ENCODE measurements at places on chromosomes 6 and 20.

DNA sequence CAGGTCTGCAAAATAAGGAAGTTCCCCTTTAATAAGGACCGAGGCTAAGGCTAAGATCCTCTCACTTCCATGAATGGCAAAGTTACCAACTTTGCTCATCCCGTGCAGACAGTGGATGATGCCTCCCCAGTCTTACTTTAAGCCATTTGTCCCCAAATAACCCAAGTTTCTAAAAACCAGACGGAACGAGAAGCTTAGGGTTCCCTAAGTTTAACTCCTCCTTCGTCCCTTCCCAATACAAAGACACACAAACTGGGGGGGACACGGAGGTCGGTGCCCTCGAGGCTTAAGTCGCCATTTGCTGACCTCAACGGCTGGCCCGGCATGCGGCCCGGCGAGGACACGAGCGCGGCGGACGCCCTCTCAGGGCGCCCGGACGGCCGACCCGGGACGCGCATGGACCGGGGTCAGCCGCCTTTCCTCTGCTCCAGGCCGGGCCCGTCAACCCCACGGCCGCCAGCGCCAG is 527 bp downstream of the FBXO30 start:
- DNase-seq, result no peak

GRCh38 chr20:43583133-43583864 is 7.4 kb upstream of the IFT52 start:
- no peak for DNase-seq

DNA sequence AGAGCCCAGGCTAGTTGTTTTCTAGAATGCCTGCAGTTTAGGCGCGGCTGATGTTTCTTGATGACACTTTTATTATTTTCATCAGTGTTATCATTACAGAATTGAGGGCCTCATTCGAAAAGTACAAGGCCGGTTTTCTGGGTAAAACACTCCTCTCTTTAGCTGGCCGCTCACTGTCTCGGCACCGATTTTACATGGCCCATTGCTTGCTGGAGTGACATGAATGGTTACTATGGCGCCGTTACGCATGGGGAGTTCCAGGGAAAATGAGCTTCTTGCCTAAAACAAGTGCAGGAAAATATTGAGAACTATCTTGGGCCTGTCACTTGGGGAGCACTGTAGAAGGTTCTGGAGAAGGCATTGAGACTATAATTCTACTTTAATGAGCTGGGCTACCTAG is 317.8 kb downstream of the CDH4 start:
- DNase-seq, result no peak

GRCh38 chr6:32980488-32981038 is 12.2 kb downstream of the BRD2 start:
- DNase-seq, result no peak

GRCh38 chr20:58645412-58645968 is 5.6 kb upstream of the STX16 start:
- no peak for DNase-seq
